Stimulated activated CD8-positive, alpha-beta memory T cell treated with anti-CD3 and anti-CD28 coated beads, Interleukin-4, amount 100 ng/mL, for 1 hour (primary cell): ENCODE measurements at places on chromosomes 2 and 18.

GRCh38 chr2:39571111-39571731 is 94.5 kb upstream of the TMEM178A start:
- no peak for DNase-seq

GRCh38 chr2:1723397-1724042 is 20.8 kb downstream of the PXDN start:
- no peak for DNase-seq

DNA sequence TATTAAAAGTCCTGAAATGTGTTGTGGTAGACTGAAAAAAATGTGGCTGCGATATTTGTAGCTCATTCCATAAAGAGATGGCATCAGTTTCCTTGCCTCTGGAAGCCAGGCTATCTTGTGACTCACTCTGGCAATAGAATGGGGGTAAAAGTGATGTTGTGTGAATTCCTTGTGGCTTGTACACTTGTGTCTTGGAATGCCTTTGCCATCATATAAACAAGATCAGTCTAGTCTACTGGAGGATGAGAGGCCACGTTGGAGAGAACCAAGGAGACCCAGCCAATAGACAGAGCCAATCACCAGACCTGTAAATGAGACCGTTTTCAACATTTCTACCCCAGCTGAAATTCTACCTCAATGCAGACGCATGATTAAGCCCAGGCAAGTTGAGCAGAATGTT is 254.1 kb downstream of the TRIB2 start:
- no peak for DNase-seq

DNA sequence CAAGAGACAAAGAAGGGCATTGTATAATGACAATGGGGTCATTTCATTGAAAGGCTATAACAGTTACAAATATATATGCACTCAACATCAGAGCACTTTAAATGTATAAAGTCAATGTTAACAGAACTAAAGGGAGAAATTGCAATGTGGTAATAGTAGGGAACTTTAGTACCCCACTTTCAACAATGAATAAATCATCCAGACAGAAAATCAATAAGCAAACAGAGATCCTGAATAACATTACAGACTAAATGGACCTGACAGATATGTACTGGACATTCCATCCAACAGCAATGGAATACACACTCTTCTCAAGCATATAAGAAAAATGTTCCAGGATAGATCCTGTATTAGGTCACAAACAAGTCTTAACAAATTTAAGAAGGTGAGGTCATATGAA is 90.5 kb upstream of the ALKAL2 start:
- no peak for DNase-seq

GRCh38 chr18:12656605-12656937 is 1.3 kb downstream of the SPIRE1 start:
- no peak for DNase-seq

DNA sequence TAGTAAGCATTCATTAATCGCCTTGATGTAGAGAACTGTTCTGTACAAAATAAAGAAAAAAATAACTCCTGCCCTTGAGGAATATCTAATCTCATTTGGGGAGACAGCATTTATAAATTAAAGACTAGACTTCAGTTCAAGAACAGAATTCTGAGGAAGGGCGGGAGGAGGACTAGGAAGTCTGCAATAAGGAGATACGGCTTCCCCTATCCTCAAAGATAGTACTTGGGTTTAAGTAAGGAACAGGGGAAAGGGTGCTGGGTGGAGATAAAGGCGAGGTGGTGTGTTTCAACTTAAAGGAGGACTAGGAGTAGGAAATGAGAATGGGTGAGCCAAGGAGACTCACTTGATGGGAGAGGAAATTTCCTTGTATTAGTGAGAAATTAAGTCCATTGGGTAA is 121.9 kb upstream of the MSTN start:
- DNase-seq: no peak

DNA sequence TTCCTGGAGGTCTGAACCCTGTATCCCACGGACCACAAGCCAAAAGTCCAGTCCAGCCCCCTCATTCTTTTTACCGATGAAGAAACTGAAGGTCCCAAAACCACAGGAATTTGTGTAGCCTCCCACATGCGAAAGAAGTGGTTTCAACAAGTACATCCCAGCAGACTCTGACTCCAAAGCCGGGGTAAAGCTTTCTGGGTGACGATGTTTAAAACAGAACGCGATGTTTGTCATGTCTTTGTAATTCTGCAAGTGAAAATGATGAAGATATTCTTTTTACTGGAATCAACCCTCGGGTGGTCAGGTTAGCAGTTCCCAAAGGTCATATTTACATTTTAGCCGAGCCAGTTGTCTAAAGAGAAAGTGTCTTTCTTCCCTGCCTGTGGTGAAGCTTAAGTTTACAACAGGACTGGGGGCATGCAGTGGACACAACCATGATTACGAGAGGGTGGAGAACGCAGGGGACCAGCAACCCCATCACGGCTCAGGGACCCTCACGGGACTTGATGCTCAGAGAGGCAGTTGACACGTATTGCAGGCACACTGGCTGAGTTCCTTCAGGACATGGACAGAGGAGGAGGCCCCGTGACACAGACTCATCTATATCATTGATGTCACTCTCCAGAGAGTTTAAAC is 17.8 kb upstream of the TMEM131 start:
- no peak for DNase-seq

- no peak for DNase-seq
These were observed 320.1 kb downstream of the OSR1 start for GRCh38 chr2:19038071-19039015.

GRCh38 chr2:218400930-218401881 is 1.5 kb downstream of the CTDSP1 start:
- no peak for DNase-seq

DNA sequence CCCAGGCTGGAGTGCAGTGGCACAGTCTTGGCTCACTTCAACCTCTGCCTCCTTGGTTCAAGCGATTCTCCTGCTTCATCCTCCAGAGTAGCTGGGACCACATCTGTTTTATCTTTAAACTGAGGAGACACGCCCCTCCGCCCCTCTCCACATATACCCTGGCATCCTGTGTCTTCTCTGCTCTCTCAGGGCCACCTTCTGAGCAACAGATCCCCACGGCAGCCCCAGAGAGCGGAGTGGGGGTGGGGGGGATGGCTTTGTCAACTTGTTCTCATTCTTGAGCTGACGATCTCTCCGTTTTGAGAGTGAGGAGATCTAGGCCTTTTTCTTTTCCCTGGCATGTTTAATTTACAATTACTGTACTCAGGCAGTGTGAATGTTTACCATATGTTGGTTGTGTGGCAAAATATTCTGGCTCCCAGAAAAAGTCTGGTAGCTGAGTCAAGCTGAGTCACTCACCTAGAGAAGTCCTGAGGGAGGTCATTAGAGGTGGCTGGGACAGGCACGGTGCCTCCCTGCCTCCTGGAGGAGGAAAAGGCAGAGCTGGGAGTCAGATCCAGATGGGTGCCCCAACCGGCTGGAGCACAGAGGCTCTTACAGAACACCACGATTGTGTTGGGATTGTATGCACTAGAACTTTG is 19.5 kb upstream of the ID2 start:
- no peak for DNase-seq

DNA sequence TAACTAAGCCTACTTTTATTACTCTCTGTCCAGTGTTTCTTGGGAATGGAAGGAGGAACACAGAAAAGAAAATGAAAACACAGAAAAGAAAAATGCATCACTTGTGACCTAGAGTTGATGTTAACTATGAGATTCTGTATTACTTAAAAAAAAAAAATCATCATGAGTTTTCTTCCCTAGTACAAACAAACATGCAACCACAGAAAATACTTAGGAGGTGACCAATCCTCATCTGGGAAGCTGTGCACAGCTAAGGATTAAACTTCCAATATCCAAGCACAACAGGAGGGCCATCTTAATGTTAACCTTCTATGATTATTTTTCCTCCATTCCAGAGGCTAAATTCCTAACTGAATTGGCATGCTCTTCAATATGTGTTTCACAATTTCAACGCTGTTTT is 1140.4 kb downstream of the LRP1B start:
- no peak for DNase-seq

DNA sequence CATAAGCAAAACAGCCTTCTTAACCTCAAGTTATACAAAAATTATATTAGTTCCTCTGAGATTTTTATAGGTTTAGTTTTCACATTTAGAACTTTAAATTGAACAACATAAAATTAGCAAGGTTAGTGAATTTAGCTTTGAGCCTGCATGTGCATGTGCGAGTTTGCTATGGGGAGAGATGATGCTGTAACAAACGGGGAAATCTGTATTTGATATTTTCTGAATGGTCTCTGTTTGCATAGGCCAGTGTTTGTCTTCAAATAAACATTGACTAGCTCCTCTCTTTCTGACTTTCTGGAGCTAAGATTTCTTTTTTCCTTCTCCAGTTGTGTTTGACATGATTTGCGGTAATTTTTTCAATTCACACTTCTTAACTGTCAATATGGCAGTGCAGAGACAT is 30.9 kb upstream of the IL18RAP start:
- DNase-seq: no peak

GRCh38 chr2:41940745-41941063 is 107.1 kb upstream of the PKDCC start:
- no peak for DNase-seq
